NCI-H2081 (cell line): ENCODE measurements at places on chromosomes 2 and 18.

GRCh38 chr2:225742487-225742886, 343.0 kb downstream of the NYAP2 start:
- no peak for DNase-seq

- no peak for DNase-seq
These were observed 151.1 kb downstream of the FSHR start for GRCh38 chr2:49003201-49003600.

DNA sequence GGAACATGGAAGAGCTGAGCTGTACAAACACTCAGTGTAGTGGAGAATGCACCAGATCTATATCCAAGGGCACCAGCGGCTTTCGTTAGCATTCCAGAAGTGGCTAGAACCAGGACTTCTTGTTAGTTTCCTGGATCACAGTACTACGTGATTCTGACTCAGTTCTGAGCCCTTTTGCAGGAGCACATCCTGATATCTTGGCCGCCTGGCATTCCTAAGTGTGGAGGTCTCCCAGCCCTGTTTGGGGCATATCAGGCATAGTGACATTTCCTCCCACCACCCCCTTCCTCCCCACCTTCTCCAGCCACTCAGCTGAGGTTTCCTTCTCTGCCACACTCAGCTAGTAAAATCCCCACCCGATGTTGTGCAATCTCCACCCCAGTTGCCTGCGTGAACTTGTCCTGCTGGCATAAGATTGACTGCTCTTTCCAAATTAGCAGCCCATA, 63.4 kb downstream of the BMP10 start:
- no peak for DNase-seq

DNA sequence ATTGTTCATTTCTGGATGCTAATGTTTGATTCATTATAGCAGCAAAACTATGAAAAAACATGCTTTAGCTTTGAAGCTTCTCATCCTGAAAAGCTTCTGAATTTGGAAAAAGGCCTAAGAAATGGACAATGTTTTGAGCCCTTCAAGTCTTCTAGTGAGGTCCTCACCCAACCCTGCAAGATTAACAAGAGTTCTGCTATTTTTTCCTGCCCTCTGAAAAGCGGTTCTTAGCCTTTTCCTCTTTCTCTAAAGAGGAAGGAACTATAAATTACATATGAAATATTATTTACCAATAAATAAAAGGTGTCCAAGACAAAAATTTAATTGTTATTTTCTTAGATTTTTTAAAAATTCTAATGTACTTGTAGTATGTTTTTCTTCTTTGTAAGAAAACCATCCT, 19.9 kb upstream of the CDH19 start:
- DNase-seq = no peak

GRCh38 chr18:35311496-35311895, 21.5 kb upstream of the ZSCAN30 start:
- DNase-seq = no peak

GRCh38 chr2:36507408-36507812, 90.6 kb downstream of the FEZ2 start:
- peak; percentile 42 for DNase-seq

DNA sequence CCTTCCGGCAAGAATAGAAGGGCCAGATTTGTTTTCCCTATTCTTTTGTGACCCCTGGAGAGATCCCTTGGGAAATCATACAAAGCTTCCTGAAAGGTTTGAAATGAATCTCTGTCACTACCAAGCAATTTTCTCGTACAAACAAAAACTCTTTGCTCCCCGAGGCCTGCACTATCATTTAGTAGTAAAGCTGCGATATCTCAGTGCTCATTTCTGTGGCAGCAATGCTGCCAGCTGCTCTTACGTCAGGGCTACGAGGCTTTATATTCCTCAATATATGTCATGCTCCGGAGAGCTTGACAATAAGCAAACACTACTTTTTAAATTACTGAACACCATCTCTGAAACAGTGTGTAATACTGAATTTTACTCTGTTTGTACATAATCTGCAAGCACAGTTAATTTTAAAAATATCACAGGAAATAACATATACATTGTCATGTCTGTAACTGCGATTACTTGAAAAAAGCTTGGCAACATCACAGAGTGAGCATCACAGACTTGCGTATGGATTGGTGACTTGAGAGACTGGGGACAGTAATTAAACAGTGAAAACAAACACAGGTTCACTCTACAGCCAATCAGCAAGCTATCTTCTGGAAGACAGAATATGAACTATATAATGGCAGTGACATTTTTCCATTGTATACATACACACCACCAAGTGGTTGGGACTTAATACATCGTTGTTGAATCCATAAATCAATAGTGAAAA, 403.3 kb upstream of the NETO1 start:
- peak; percentile 59 for DNase-seq

DNA sequence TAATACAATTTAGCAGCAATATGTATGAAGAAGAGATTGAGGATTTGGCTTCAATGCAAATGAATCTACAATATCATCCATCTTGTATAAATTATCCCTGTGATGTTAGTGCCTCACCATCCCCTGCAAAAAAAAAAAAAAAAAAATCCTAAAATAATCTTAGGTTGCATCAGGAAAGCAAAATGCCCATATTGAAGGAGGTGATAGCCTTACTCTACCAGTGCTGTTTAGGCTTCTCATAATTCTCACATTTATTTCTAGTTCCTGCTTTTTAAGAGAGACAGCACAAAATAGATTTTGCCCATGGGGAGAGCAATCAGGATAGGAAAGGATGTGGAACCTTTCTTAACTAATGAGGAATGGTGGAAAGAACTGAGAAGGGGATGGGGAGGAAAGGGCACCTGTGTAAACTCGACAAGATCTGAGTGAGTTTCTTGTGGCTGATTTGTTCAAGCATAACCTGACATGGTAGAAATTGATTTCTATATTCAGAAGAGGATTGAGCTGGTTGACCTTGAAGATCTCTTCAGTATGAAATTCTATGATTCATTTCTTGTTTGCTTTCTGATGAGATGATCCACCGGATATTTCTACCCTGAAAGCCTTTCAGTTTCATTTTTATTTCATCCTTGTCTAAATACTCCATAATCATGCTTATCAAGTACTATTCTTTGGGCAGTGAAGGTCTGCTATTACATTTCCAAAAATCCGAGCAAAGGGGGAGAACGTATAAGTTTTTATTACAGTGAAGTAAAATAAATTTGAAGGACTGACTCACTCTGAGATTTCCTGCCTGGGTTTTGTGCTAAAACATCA, 391.2 kb downstream of the PTPRM start:
- no peak for DNase-seq

DNA sequence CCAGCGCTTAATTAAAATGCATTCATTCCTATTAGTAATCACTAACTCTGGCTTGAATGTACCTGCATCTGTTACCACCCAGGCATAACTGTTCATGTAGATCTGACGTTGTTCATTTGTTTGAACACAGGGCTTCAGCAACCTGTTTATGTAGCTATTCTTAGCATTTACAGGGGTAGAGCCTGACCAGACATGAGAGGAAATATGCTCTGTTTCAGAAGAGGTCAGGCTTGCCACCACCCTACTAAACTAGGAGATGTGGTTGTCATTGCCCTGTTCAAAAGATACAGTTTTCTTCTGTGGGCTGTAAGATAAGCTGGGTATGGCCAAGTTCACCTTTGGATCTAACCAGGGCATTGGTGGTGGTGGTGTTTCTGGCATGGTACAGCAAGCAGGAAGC, 8.8 kb downstream of the MGAT5 start:
- DNase-seq = no peak

GRCh38 chr2:10009811-10010781, 33.3 kb upstream of the KLF11 start:
- no peak for DNase-seq

- no peak for DNase-seq
These were observed 93.1 kb downstream of the PIK3C3 start for GRCh38 chr18:42048158-42048557.

- DNase-seq = no peak
These were observed 28.0 kb upstream of the FOSL2 start for GRCh38 chr2:28364610-28365009.

DNA sequence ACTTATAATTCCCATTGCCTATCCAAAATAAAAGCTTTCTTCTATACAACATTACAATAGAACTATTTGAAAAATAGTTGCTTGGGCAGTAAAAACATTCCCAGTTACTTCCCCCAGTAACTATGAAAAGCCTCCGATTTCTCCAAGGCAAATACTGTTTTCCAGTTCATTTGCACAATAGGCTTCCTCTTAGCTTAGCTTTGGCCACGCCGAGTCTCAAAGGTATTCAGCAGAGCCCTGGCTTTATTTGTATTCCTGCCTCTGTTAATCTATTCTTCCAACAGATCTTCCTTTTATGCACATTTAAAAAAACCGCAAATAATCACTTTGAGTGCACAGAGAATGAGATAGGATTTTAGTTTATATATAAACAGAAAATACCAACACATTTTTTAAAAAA, 836.8 kb upstream of the VRK2 start:
- DNase-seq = no peak

- no peak for DNase-seq
These were observed 155.4 kb upstream of the GATA6 start for GRCh38 chr18:22013993-22014392.

- DNase-seq = no peak
These were observed 84.5 kb downstream of the INHBB start for GRCh38 chr2:120430501-120430830.

- DNase-seq = no peak
These were observed 14.4 kb upstream of the SNED1 start for GRCh38 chr2:240983996-240984498.

DNA sequence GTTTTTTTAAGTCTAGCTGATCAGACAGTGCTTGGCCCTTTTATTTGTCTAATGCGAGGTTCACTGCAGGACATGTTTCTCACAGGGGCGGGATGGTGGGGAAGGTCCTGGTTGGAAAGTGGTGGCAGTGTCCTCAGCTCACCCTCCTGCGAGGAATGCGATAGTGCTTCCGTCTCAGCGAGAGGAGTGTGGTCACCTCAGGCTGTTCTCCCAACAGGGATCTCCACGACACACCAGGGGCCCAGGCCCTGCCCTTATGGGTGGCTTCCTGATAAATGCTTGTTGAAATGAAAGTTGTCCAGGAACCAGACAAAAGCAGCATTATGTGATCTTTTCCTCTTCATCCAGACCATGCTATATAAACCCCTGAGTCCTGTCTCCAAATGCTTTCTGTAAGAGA, 70.1 kb downstream of the BOLA3 start:
- no peak for DNase-seq

GRCh38 chr2:221981912-221982470, 316.8 kb downstream of the PAX3 start:
- DNase-seq = no peak

DNA sequence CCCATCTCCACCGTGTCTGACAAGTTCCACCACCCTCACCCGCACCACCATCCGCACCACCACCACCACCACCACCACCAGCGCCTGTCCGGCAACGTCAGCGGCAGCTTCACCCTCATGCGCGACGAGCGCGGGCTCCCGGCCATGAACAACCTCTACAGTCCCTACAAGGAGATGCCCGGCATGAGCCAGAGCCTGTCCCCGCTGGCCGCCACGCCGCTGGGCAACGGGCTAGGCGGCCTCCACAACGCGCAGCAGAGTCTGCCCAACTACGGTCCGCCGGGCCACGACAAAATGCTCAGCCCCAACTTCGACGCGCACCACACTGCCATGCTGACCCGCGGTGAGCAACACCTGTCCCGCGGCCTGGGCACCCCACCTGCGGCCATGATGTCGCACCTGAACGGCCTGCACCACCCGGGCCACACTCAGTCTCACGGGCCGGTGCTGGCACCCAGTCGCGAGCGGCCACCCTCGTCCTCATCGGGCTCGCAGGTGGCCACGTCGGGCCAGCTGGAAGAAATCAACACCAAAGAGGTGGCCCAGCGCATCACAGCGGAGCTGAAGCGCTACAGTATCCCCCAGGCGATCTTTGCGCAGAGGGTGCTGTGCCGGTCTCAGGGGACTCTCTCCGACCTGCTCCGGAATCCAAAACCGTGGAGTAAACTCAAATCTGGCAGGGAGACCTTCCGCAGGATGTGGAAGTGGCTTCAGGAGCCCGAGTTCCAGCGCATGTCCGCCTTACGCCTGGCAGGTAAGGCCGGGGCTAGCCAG, 1.2 kb downstream of the ONECUT2 start:
- DNase-seq = peak; percentile 19

- DNase-seq = no peak
These were observed 153.6 kb downstream of the MTCL1 start for GRCh38 chr18:8858888-8859511.

DNA sequence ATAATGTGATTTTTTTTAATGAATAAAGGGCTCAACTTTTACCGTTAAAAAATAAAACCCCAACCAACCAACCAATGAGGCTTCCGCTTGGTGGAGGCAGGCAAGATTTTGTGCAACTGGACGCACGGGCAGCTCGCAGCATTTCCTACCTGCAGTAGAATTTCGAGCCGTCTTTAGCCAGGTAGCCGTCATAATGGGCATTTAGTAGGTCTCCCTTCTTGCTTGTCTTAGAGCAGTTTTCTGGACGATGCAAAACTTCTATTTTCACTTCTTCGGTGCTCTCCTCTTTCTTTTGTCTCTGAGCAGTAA, 316 bp downstream of the FKBP7 start:
- no peak for DNase-seq

DNA sequence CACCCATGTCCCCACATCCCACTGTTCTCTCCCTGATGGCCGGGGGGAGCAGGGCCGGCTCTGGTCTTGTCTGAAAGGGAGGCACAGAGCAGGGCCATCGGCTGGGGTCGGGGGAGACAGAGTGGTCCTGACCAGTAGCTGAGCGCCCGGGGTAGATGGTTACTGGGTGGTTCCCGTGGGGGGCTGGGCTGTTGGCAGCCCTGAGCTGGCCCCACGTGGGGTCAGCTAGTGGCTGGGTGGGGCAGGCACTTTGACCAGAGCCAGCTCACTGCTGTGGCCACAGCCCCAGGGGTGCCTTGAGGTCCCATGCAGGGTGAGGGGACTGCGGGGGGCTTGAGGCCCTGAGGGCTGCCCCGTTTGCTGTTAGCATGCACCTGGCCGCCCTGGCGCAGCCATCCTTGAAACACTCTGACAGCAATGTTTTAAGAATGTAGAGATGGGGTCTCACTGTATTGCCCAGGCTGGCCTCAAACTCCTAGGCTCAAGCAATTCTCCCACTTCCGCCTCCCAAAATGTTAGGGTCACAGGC, 12.3 kb upstream of the NEU4 start:
- DNase-seq = no peak

DNA sequence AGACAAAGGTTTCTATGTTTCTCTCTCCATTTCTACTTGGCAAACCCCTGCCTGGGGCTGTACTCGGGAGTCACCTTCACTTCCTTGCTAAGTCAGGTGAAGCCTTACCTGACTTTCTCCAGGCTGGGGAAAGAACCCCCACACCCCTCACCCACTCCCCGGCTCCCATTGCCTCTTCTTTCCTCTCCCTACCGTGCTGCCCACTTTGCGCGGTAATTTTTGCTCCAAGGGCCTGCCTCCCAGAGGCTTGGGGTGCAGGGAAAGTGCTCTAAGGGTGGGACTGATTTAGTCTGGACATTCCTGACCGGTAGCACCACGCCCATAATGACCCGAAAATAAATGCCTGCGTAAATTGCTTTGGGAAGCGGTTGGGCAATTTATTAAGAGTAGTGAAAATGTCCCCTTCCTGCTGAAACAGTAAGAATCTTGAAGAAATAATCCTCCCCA, 49.1 kb upstream of the ATP6V1B1 start:
- DNase-seq = no peak

GRCh38 chr2:222336931-222337330, 38.1 kb upstream of the PAX3 start:
- DNase-seq = no peak
